ENCODE measurements at places on chromosomes 12 and 14.

DNA sequence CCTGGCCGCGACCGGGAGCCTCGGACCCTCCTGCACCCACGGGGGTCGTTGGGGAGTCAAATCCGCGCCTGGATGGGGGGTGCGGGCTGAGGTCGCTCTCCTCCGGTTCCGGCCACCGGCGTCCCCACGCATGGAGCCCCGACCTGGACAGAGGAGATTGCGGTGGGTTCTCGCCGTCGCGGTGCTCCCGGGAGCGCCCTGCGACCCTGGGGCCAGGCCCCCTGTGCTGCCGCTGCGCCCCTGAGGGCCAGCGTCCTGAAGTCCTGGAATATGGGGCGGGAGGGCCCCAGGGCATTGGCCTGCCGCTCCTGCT, 345 bp downstream of the ASPG start:
- no peak for DNase-seq

- DNase-seq, result no peak
Observed at GRCh38 chr12:26112703-26113147, 12.1 kb downstream of the BHLHE41 start.

DNA sequence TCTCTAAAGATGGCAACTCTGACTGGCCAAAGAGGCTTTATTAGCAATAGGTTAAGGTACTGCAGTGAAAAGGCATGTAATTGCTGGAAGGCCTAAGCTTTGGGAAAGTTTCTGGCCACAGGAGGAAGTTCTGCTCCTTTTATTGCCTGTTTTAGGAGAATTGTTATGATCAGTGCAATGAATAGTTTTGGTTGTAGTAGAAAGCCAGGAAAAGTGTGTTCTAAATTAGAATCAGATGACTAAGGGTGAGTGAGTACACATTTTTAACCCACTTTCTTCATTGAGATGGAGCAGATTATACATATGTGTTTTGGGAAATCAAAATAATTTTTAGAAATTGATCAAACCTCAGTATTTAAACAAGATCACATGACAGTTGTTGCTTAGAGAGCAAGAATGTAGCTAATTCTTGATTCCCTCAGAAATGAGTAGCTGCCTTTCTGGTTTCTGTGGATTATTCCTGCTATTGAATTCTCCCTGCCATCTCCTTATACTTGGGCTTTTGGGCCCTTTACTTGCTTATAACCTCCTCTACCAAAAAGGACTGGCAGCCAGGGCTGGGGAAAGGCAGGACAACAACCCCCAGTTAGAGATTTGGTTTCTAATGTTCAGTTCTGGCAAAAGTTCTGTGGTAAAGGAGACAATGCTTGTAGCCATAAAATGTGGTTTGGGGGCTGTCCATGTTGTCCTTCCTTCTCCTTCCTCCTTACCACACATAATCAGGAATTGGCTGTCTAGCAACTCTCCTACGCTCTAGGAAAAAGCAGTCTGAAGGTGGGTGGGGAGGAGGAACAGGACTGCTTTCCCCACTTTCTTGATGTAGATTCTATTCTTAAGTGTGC, 217.1 kb downstream of the SLC38A4 start:
- DNase-seq, result no peak

DNA sequence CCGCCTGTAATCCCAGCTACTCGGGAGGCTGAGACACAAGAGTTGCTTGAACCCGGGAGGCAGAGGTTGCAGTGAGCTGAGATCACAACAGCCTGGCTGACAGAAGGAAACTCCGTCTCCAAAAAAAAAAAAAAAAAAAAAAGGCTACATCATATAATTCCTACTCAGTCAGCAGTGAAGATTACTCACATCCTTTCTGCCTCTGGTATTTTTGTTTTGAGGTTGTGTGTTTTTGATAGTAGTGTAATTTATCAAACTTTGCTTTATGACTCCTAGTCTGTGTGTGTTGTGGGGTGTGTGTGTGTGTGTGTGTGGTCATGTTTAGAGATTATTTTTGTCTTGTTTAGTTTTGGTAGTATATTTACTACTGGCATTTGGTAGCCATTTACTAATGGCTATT, 29.8 kb upstream of the DLGAP5 start:
- no peak for DNase-seq

DNA sequence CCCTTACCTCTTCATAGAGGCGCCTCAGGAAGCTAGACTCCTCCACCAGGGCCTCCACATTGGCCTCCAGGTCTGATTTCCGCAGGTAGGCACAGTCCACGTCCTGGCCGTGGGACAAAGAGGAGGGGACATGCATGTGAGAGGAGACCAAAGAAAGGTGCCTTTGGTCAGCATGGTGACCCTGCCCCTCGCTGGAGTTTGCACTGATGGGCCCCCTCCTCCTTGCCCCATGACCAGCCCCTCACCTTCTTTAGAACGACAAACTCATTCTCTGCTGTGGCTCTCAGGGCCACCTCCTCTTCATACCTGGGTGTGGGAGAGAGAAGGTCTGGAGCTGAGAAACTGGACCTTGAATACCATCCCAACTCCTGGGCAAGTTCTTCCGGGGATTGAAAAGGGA, 3.2 kb downstream of the KRT85 start:
- no peak for DNase-seq

DNA sequence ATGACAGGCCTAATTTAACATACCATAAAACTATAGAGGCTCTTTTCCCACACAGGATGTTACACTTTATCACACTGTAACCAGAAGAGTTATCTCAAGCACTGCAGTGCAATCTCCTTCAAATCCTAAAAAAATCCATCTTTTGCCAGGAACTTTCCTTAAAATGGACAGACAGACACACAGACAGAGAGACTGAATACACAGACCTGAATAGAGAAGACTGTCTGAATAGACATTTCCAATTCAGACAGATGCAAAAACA, 6.5 kb downstream of the CORO1C start:
- no peak for DNase-seq
